Effector memory CD4-positive, alpha-beta T cell (primary cell): ENCODE measurements at places on chromosomes 6 and 20.

GRCh38 chr6:84350397-84350796, 123.0 kb upstream of the CEP162 start:
- no peak for DNase-seq

DNA sequence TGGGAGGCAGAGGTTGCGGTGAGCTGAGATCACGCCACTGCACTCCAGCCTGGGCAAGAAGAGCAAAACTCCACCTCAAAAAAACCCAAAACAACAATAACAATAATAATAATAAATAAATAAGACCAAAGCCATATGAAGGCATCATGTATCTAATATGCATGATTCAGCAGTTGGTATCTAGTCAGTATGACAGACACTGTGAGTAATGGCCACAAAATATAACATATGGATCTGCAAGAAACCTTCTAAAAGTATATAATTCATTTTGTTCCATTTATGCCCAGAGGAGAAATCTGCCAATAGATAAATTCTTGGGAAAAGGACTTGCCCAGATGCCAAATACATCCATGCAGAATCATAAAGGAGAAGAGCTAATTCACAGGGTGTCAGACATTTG, 252.3 kb downstream of the BTBD9 start:
- DNase-seq, result no peak

- DNase-seq, result no peak
Measured at GRCh38 chr6:49543087-49543858, 7.2 kb upstream of the C6orf141 start.

DNA sequence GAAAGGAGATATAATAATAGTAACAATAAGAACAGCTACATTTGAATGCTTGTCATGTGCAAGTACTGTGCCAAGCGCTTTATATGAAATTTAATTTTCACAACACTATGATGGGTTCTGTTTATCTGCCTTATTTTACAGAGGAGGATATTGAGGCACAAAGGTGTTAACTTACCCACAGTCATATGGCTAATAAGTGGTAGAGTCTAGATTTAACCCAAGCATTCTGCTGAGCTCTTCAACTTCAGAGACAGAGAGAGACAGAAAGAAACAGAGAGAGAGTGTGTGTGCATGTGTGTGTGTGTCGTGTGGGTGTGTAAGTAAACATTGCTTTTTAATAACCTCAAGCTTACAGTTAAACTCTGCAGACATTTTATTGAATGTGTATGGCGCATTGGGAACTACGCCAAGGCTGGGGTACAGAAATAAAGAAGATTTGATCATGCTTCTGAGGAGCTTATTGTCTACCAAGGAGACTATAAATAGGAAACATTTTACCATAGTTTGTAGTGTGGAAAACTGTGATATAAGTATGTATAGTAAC, 12.9 kb downstream of the TBPL1 start:
- no peak for DNase-seq

- DNase-seq, result no peak
Measured at GRCh38 chr6:1686117-1687098, 76.7 kb downstream of the FOXC1 start.

DNA sequence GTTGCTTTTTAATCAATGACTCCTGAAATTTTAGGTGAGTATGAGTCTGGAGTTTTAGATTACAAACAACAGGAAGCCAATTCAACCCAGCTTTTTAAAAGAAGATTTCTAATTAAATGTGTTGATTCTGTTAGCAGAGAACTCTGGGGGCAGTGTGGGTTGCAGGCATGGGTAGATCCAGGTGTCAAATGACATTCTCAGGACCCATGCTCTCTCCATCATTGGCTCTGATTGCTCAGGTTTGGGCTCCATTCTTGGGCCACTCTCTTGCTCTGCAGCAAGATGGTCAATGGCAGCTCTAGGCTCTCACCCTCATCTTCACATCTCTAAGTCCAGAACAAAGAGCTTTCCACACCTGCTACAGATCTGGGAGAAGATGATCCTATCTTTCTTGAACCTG, 463.7 kb downstream of the PREX1 start:
- DNase-seq, result no peak

GRCh38 chr20:34705397-34706301, 1.5 kb downstream of the TP53INP2 start:
- DNase-seq, result no peak

DNA sequence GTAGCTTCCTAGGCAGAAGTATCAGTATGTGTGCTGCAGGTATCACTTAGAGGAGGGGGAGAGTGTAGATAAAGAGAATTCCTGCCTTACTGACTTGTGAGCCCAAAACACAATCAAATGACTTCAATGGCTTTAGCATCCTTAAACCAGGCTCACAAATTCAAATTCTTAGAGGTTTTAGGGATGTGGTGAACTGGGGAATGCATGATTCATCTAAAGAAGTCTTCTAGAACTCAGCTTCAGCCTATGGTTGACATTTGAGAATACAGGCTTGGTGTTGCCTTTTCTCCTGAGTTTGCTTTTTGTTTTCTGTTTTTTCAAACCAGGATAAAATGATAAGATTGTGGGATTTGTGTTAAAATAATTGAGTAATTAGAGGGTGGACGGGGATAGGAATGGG, 14.4 kb downstream of the SNRPC start:
- no peak for DNase-seq

DNA sequence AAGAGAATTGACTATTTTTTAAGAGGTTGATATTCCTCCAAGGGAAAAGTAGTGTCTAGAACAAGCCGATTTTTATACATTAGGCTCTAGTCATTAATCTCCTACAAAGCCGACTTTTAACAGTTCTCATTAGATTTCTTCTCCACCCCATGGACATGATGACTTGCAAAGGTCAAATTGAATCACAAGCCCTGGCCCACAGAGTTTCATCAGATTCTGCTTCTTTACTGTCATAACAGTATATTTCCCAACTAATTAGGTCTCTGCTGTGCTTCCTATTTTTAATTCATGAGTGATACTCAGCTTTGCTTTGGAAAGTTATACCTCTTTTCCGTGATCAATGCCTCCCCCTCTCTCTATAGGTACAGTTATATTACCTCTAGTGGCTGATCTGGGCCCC, 90.6 kb upstream of the ADGRB3 start:
- DNase-seq, result no peak

DNA sequence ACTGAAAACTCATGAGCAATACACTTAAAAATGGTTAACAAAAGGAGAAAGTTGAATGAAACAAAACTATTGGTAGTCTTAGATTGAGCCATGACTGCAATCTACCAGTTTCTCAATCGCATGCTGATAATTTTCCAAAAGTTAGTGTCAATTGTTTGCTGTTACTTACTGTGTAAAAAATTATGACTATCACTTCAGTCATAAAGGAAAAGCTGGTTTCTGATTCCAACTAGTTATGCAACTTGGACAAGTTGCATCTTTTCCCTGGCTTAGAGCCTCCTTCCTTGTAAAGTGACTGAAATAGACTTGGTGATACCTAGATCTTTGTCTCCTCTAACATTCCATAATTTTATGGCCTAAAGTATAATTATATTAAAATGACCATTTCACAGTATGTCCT, 88.3 kb upstream of the PAK5 start:
- DNase-seq, result no peak

- DNase-seq, result no peak
Measured at GRCh38 chr6:69265090-69265489, 531.7 kb downstream of the LMBRD1 start.

- no peak for DNase-seq
Measured at GRCh38 chr20:20211274-20211987, 156.5 kb upstream of the INSM1 start.

DNA sequence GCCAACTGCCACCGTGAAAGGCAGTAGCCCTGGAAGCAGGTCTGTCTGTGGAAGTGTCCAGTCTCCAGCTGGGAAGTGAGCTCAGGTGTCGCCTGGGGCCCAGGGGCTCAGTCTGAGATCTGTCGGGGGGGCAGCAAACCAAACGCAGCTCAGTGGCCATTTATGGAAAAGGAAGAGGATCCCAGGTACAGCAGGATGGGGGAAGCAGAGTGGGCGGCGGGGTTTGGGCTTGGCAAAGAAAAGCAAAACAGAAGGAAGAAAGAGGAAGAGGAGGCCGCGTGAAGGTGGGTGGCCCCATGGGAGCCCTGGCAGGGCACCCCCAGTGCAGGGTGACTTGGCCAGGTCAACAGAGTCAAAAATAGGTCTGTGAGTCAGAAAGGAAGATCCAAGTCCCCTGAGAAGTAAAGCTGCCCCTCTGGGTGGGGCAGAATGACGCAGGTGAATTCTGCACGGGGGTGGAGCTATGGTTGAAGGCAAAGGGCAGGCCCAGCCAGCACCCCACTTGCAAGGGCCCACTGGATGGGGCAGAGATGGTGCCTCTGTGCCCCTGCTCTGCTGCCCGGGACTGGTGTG, 5.3 kb downstream of the PXDC1 start:
- no peak for DNase-seq

- no peak for DNase-seq
Measured at GRCh38 chr6:136863752-136864151, 41.4 kb downstream of the PEX7 start.

GRCh38 chr6:137697267-137697938, 169.7 kb upstream of the TNFAIP3 start:
- no peak for DNase-seq

DNA sequence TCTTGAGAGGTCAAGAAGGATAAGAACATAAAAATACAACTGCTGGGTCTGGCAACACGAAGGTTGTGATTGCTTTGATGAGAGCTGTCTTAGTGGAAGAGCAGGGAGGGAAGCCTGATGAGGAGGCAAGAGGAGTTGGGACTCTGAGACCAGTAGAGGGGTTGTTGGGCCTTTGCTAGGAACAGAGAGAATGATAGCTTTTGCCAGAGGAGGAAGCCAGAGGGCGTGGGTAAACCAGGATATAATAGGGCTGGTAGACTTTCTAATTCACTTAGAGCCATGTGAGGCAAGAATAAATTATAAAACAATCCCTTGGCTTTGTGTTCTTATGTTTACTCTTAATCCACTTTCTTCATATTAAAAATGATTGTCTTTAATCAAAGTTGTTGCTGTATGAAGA, 78.6 kb downstream of the RCAN2 start:
- no peak for DNase-seq

DNA sequence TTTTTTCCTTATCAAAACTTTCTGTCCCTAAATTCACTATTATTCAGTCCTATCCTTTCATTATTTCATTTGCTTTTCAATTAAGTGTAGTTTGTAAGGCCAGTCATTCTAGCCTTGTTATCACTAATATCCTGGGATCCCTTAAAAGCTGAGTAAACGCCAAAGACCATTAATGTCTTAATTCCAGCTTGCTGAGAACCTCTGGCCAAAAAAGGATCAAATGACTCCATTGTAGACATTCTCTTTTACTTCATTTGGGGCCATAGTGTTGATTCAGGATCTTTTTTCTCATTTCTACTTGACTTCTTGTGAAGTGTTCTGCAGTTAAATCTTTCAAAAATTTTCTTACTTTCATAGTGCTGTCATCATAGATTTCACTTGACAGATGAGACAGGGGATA, 379.7 kb downstream of the LAMA2 start:
- DNase-seq, result no peak

DNA sequence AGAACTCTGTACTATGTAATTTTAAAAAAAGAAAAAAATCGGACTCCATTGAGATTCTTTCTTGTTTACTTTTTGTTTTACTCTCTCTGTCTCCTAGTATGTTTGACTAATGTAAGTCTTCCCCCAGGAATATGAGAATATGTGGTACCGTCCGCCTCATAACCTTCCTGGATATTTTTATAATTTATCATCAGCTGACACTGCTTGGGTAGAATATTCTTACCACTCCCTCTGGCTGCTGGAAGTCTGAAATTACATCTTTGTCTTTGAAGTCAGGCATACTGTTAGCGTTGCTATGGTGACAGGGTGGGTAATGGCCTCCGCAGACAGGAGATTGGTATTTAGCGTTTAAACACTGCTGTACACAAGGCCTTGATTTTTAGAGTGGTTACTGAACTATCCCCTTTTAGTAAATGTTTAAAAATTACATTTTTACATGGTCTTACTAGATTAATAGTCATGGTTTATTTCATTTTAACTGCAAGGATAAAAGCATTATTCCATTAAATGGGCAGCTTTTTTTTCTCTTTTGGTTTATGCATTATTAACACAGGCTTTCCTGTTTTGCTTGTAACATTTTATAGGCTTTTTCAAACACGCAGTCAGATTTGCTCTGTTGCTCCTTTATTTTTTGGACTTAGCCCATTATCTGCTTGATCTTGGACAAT, 176.4 kb downstream of the ARID1B start:
- DNase-seq, result no peak

DNA sequence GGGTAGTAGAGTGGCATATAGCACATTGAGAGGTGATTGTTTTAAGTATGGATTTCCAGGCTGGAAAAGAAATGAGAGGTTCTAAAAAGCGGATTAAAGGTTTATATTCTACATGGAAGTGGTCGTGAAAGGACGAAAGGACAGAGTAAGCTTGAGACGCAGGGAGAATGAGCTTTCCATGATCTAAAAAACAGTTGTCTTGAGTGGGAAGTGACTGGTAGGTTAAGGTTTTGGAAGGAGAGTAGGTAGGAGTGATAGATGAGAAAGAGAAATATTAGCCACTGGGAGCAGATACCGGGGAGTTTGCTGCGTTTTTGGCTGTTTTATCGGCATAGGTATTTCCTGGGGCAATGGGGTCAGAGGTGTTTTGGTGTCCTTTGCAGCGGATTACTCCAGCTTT, 750.6 kb upstream of the ADGRB3 start:
- no peak for DNase-seq

DNA sequence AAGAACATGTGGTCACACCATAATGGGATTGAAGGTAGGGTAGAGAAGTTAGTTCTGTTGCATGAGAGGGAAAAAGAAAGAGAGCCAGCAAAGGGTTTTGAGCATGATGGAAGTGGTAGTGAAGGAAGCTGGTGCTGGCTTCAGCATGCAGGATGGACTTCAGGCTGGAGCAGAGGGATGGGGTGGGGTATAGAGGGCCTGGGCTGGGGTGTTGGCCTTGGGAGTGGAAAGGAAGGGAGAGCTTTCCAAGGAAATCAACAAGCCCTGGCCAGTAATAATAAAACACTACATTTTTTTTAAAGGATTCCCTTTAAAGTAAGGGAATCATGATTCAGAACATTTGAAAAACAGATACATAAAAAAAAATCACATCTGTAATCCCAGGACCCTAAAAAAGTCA, 61.2 kb downstream of the LAMA4 start:
- DNase-seq, result no peak

DNA sequence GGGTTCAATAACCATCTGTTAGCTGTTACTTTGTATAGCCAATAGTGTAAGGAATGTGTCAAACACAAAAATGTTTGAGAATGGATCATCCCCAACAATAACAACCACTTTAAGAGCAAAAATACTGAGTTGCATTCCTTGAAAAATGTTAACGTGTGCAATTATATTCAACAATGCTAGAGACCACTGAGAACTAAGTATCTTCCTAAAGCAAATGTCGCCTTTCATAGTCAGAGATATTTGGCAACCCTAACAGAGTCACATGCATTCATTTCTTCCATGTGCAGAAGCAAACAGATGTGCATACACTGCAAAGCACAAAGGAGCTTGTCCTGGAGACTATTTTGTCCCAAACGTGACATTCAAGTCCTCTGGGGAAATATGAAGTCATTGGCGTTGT, 448.6 kb downstream of the GJA1 start:
- DNase-seq, result no peak

GRCh38 chr6:170434117-170434820, 118.8 kb downstream of the PSMB1 start:
- DNase-seq, result no peak
